HT1080 (cell line): ENCODE measurements at places on chromosomes 1 and 21. TPM values are rescaled to one million over a fixed set of nuclear protein-coding genes. Genes with fewer than 3 reads are reported as not detected.

Gene LIPI
- not detected in 2 replicates for total RNA-seq

Gene GNG4
- 2.0 and 2.9 TPM in 2 replicates for total RNA-seq

Gene C1orf94
- 0.37 TPM in 2 replicates for total RNA-seq

Gene NFYC
- 35.8 and 54.1 TPM in 2 replicates for total RNA-seq

Gene HUNK
- not detected in 2 replicates for total RNA-seq

Gene HPCAL4
- total RNA-seq, result not detected in 2 replicates

Gene GRIK1
- total RNA-seq, result not detected in 2 replicates

Gene FMO3
- 0.10 TPM in 1 of 2 replicates, not detected in the other for total RNA-seq

Gene NPR1
- 0.02 and 0.03 TPM in 2 replicates for total RNA-seq

Gene HSD11B1
- total RNA-seq, result 45.4 and 45.9 TPM in 2 replicates

Gene TEKT2
- not detected in 2 replicates for total RNA-seq

Gene CNKSR1
- 0.10 and 0.26 TPM in 2 replicates for total RNA-seq

Gene DNAI4
- total RNA-seq, result 0.30 and 0.31 TPM in 2 replicates

Gene ATP1A4
- total RNA-seq, result not detected in 2 replicates

Gene OR6K3
- total RNA-seq, result not detected in 2 replicates

Gene THBS3
- 2.7 and 3.1 TPM in 2 replicates for total RNA-seq

Gene RASSF5
- 8.5 and 9.0 TPM in 2 replicates for total RNA-seq

Gene DTL
- 55.8 and 66.3 TPM in 2 replicates for total RNA-seq

Gene ANGPTL7
- total RNA-seq, result not detected in 2 replicates

Gene CDK18
- 0.87 and 1.7 TPM in 2 replicates for total RNA-seq

Gene RHOU
- total RNA-seq, result not detected in 2 replicates

Gene MYOG
- not detected in 2 replicates for total RNA-seq

Gene VAV3
- 3.7 and 5.7 TPM in 2 replicates for total RNA-seq

Gene OLIG2
- not detected in 2 replicates for total RNA-seq

Gene CYP2J2
- total RNA-seq, result 1.5 TPM in 2 replicates

Gene CCDC185
- total RNA-seq, result not detected in 2 replicates

Gene MEX3A
- total RNA-seq, result 3.4 and 5.2 TPM in 2 replicates

Gene KDF1
- total RNA-seq, result not detected in 2 replicates

Gene PLCH2
- total RNA-seq, result 0.10 and 1.8 TPM in 2 replicates

Gene NHLH1
- 0.18 TPM in 1 of 2 replicates, not detected in the other for total RNA-seq

Gene GNG12
- 115 and 144 TPM in 2 replicates for total RNA-seq

Gene USH2A
- total RNA-seq, result under 0.01 and 0.02 TPM in 2 replicates

Gene SLC9C2
- not detected in 2 replicates for total RNA-seq

Gene CASQ2
- total RNA-seq, result not detected in 2 replicates

Gene LRP8
- 44.4 and 65.3 TPM in 2 replicates for total RNA-seq

Gene TMPRSS2
- total RNA-seq, result not detected in 2 replicates

Gene SLC35F3
- total RNA-seq, result 7.3 and 8.1 TPM in 2 replicates

Gene ANKRD65
- not detected in 2 replicates for total RNA-seq

Gene DISC1
- total RNA-seq, result 5.2 and 5.5 TPM in 2 replicates

Gene RIMKLA
- total RNA-seq, result 0.33 and 0.61 TPM in 2 replicates
